NCI-H2171 (cell line): ENCODE measurements at places on chromosomes 6 and 20.

DNA sequence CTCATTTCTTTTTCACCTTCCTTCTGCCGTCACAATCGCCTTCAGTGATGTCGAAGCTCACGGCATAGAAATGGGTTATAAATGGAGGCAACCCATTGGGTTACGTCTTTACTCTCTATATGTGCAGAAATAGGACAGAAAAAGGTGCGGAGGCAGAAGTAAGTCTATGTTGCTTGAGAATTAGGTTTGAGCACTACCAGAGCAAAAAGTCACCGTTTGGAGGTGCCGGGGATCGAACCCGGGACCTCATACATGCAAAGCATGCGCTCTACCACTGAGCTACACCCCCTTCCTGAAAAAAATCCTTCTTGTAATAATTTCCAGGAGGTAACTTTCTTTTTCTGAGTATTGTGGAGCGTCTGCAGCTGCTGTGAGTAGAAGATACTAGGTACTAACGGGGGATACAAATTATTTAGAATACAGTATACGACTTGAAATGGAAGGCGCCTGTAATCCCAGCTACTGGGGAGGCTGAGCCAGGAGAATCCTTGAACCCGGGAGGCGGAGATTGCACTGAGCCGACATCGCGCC, 134.2 kb downstream of the TRIM27 start:
- no peak for DNase-seq

- no peak for DNase-seq
Observed at GRCh38 chr20:25252230-25252651, 4.4 kb downstream of the PYGB start.

- no peak for DNase-seq
Observed at GRCh38 chr6:131587909-131588308, 14.9 kb downstream of the ARG1 start.

- DNase-seq: no peak
Observed at GRCh38 chr20:10236540-10237533, 18.2 kb downstream of the SNAP25 start.

DNA sequence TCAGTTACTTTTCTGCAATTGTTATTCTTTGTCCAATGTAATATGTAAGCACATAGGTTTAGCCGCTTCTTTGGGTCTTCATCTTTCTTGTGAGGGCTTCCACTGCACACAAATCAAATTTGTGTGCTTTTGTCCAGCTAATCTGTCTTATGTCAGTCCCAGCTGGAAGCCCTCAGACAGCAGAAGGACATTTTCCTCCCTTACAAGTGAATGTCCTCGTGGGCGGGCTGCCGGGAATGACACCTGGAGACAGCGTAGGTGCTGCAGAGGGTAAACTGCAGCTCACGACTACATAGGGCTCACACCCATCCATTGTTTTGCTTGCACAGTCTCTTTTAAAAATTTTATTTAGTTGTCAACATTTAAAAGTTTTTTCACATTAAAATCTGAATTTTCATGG, 24.6 kb upstream of the PPP1R14C start:
- DNase-seq: no peak

- no peak for DNase-seq
Observed at GRCh38 chr6:155077784-155078183, 82.7 kb downstream of the TIAM2 start.

- DNase-seq: no peak
Observed at GRCh38 chr6:170212956-170213636, 77.8 kb downstream of the DLL1 start.

DNA sequence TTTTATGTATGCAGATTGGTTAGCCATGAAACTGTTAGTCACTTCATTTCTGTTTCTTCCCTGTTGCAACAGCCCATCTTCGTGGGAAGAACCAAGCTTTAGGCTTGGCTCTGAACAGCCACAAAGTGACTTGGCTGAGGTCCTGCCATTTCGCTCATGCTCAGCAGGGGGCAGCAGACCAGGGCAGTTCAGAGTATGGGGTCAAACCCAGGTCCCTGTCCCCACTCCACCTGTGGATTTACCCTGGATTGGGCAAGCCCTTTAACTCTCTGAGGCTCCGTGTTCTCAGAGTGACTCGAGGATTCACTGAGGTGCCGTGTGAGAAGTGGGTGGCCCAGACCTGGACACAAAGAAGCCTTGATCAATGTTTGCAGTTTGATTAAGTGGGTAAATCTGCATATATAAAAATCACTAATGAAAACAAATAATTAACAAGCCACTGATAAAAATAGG, 19.8 kb upstream of the MAP1LC3A start:
- DNase-seq: no peak
